ENCODE measurements at places on chromosomes 5 and 9. TPM values are rescaled to one million over a fixed set of nuclear protein-coding genes. Genes with fewer than 3 reads are reported as not detected.

DNA sequence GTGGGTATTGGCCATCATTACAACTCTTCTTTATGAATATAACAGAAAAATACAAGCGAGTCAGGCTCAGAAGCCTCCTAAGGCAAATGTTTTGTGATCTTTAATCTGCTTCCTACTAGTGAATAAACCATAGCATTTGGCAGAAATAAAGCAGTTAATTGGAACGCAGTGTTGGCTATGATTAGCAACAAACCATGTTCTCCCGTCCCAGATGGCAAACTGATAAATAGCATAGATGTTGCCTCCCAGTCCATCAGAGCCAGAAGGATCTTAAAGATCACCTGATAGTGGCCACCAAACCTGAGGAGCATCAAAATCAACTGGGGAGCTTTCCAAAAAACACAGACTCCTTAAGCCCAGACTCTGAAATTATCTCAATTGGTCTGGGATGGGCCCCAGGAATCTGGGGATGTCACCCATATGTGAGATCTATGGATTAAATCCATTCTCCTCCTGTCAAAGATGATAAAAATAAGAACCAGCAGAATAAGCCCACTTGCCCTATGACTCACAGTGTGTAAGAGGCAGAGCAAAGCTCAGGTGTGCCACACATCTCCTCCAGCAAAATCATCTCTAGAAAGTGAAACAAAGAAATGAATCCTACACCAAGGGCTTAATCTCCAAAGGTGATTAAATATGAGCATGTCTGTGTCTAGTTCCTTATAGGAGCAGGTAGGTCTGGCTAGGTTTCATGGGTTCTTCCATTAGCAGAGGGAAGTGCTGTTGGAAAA, 50.3 kb downstream of the APBA1 start:
- peaks cover 25% of the 10 kb centered on the region for H3K4me1 ChIP-seq
- no peak overlapping the region for H3K4me3 ChIP-seq
- H3K27me3 ChIP-seq: no peaks in the 10 kb centered on the region

DNA sequence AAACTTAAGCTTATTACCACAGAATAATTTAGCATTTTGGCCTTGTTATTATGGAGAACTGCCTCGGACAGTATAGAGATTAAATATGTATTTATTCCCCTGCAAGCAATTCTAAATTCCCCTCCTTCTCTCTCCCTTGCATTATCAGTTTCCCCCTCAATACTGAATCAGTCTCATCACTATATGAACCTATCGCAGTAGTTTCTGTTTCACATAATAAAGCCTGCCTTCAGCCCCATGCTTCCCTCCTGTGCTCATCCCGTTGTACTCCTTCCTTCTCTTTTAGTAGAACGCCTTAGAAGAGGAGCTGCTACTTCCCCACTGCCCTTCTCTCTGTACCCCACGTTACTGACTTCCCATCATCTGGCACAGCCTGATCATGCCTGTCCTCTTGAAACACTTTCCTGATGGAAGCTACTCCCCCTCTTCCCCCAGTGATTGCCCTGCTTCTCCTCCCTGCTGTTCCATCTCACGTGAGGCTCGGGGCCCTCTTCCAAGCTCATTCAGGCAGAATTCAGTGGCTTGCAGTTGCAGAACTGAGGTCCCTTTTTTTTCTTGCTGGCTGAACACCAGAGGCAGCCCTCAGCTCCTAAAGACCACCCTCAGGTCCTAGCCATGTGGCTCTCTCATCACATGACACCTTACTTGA, 93.4 kb downstream of the PPIC start:
- no peaks in the 10 kb centered on the region for H3K27me3 ChIP-seq
- peaks cover 19% of the 10 kb centered on the region for H3K4me1 ChIP-seq
- no peak for DNase-seq
- H3K4me3 ChIP-seq: no peak overlapping the region
- H3K27ac ChIP-seq: no peak overlapping the region

GRCh38 chr5:174314261-174314660, 268.8 kb downstream of the NSG2 start:
- H3K4me3 ChIP-seq: no peak overlapping the region
- no peaks in the 10 kb centered on the region for H3K4me1 ChIP-seq
- no peak for DNase-seq
- H3K27ac ChIP-seq: no peak overlapping the region

DNA sequence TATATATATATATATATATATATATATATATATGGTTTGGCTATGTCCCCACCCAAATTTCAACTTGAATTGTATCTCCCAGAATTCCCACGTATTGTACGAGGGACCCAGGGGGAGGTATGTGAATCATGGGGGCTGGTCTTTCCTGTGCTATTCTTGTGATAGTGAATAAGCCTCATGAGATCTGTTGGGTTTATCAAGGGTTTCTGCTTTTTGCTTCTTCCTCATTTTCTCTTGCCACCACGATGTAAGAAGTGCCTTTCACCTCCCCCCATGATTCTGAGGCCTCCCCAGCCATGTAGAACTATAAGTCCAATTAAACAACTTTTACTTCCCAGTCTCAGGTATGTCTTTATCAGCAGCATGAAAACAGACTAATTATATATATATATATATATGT, 52.3 kb upstream of the ADAMTS2 start:
- no peaks in the 10 kb centered on the region for H3K4me1 ChIP-seq
- H3K27ac ChIP-seq: no peak overlapping the region
- no peaks in the 10 kb centered on the region for H3K27me3 ChIP-seq
- no peaks in the 10 kb centered on the region for H3K36me3 ChIP-seq

Gene PCDHB3
- total RNA-seq: 3.9 TPM

All from tibial nerve (tissue), 4 donors.